ENCODE measurements at places on chromosomes 3 and 15.

DNA sequence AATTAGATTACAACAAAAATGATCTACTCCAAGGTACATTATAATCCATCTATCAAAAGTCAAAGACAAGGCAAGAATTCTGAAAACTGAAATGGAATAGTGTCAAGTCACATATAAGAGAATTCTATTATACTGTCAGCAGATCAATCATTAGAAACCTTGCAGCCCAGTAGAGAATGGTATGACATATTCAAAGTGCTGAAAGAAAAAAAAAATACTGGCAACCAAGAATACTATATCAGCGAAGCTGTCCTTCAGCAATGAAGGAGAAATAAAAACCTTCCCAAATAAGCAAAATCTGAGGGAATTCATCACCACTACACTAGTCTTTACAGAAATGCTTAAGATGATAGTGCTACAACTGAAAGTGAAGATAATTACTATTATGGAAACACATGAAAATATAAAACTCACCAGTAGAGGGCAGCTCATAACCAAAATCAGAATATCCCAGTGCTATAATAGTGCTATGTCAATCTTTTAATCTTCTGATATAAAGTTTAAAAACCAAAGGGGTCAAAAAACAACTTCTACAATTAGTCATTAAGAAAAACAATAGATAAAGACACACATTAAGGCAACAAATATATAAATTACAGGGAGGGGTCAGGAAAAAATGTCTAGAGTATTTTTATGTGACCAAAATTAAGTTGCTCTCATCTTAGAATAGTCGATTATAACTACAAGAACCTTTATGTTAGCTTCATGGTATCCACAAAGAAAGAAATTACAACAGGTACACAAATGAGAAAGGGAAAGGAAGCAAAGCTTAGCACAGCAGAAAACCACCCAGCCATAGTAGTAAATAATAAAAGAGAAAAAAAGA lies 190.7 kb upstream of the CNTN6 start:
- DNase-seq = peak; percentile 3

DNA sequence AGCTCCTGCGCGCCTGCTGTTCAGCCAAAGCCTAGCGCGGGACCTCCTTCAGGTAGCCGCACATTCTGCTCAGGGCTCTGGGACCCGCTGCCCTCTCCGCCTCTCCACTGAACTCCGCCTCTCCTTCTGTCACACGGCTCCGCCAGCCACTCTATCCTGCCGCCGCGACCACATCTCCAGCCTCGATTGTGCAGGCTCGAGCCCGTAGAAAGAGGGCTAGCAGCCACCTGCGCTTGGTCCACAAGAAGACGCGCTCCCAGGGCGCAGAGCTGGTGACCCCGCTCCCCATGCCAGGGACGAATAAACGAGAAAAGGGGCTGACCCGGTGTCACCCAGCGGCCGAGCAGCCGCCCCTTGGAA lies 1.1 kb upstream of the VIPR1 start:
- peak; percentile 9 for DNase-seq

GRCh38 chr3:14378415-14378814 lies 24.0 kb upstream of the SLC6A6 start:
- no peak for DNase-seq

- no peak for DNase-seq
Measured at GRCh38 chr3:134149286-134149685, 101.4 kb downstream of the RYK start.

DNA sequence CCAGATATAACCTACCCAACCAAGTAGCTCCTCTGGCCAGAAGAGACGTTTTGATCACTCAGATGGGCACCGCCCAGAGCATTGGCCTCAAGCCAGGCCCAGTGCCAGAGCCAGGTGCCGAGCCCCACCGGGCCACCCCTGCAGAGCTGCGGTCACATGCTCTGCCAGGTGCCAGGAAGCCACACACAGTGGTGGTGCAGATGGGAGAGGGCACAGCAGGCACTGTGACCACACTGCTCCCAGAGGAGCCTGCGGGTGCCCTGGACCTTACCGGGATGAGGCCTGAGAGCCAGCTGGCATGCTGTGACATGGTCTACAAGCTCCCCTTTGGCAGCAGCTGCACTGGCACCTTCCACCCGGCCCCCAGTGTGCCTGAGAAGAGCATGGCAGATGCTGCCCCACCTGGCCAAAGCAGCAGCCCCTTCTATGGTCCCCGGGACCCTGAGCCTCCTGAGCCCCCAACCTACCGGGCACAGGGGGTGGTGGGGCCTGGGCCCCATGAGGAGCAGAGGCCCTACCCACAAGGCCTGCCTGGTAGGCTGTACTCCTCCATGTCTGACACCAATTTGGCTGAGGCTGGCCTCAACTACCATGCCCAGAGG lies 19.1 kb upstream of the APEH start:
- DNase-seq = peak; percentile 44

GRCh38 chr3:99647081-99647480 lies 8.7 kb downstream of the COL8A1 start:
- DNase-seq = no peak

DNA sequence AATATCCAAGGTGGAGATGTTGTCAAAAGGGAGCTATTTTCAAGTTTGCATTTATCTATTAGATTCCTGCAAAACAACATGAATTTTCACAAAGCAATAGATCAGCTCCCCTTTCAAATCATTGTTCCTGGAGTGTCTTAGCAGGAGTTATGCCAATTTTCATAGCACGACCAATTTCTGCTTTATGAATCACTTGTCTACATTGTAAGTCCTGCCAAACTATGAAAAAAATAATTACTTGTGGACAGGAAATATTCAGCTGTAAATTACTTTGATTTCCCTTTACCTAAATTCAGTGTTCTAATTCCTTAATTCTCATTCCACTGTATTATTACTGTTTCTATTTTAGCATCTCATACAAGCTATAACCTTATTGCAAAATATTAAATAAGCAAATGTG lies 1289.6 kb downstream of the NSUN3 start:
- DNase-seq = no peak

DNA sequence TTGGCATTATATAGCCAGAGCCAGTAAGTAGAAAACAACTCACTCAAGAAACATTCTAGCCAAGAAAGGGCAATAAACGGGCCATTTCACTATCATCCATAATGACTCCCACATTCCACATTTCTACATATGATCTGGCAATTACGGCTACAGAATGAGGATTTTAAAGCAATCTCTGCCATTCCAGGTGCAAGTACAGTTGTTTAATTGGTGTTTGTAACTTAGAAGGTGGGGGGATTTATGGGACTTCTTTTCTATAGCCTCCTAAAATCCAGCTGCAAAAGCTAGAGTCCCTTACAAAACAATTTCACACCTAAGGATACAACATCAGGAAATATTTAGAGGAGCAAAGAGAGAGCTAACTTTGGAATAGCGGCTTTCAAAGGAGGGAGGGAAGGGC lies 295.4 kb upstream of the RORA start:
- no peak for DNase-seq

- DNase-seq = peak; percentile 43
Measured at GRCh38 chr3:134600685-134601463, 49.9 kb downstream of the KY start.

GRCh38 chr15:98626153-98626552 lies 22.2 kb upstream of the IGF1R start:
- DNase-seq = no peak

DNA sequence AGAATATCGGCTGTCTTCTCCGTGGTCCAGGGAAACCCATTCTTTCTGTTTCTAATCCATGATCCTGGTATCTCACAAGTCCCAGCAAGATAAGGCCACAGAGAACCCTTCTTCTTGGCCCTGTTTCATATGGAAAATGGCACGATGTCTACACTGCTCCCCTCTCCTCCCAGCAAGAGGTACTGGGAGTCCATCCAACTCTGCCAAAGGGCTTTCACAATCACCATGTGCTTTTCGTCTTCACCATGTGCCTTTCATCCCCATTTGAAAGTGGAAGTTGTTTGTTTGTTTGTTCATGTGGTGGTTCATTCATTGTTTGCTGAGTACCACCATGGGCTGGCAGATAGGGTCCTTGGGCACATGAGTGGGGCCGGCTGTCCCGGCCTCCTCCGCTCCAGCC lies 5.5 kb downstream of the ITIH3 start:
- no peak for DNase-seq

All from NCI-H510A treated with DMSO at 0.1 percent for 48 hours (cell line).